Hypothalamus (tissue), 51 donors: ENCODE measurements at places on chromosomes 6 and 20.

DNA sequence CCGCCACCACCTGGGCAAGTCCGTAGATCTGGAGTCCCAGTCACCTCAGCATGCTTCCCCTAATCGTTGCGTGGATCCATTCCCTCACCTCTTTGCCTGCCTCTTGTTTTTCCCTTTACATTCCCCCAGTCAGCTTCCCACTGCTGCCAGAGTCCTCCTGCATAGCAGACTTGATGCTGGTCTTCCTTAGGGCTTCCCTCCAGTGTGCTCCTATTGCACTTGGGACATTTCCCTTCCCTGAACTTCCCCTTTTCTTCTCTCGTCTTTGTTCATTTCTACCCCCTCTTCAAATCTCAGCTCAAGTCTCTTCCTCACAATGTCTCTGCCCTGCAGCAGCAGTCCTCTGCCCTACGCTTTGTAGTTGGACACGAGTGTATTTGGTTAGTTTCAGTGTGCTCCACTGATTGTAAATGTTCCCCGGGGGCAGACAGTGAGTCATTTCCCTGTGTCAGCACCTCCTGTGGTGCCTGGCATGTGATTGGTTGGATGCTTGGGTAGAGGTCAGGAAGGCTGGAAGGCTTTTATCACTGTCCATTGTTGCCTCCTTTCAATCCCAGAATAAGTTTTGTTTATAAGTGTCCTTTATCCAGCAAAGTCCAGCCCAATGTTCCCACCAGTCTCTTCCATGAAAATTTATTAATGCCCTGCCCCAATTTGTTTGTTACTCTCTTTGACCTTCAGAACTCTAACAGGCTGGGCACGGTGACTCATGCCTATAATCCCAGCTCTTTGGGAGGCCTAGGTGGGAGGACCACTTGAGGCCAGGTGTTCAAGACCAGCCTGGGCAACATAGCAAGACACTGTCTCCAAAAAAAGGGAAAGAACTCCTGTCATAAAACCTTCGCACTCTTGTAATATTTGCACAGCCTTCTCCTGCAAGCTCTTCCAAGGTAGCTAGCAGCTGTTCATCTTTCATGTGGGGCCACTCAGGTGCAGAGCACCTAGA, 38.3 kb downstream of the FAM120B start:
- DNase-seq: no peak

- no peak for DNase-seq
These were observed 872.1 kb downstream of the PHF3 start for GRCh38 chr6:64507661-64508060.

- DNase-seq: no peak
These were observed 93.9 kb upstream of the CITED2 start for GRCh38 chr6:139468178-139468819.

GRCh38 chr20:62965363-62965771, 12.9 kb downstream of the SLC17A9 start:
- no peak for DNase-seq

DNA sequence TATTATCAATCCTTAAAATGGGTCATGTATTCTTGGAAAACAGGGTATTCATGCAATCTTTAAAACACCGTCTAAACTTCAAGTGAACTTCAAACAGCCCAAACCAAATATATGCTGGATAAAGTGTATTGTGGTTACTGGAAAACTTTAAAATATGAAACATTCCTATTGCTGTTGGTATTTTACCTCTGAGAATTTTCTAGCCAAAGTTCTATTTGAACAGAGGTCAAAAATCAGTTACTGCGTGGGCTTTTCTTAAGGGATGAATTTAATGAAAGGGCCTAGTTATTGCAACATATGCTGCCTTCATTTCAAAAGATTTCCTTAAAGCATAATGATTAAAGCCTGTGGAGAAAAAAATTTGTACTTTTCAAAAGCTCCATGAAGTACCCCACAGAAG, 436.0 kb downstream of the PLCB1 start:
- no peak for DNase-seq

DNA sequence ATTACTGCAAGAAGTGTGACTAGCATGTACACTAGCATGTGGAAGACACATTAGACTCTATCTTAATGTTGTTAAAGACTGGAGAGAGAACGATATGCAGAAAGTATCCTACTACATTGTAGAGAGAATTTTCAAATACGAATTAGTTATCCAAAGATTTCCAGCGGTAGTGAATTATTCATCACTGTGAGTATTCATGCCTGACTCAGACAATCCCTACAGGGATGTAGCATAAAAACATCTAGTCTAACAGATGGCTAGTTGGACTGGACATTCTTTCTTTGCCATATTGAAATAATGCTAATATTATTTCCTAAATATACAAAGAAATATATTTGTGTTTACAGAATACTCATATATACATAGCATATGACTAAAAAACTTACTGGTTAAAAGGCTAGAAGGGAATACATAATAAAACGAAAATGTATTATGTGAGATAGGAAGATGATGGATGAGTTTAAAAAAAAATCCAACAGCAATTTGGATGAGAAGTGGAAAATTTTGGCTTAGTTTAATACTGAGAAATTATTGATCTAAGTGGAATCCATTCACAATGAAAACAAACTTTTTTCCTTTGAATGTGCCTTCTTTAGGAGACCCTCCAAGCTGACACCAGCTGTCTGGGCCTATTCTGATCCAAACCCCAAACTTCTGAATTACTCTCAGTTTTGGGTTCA, 580.7 kb downstream of the RFPL4B start:
- no peak for DNase-seq

DNA sequence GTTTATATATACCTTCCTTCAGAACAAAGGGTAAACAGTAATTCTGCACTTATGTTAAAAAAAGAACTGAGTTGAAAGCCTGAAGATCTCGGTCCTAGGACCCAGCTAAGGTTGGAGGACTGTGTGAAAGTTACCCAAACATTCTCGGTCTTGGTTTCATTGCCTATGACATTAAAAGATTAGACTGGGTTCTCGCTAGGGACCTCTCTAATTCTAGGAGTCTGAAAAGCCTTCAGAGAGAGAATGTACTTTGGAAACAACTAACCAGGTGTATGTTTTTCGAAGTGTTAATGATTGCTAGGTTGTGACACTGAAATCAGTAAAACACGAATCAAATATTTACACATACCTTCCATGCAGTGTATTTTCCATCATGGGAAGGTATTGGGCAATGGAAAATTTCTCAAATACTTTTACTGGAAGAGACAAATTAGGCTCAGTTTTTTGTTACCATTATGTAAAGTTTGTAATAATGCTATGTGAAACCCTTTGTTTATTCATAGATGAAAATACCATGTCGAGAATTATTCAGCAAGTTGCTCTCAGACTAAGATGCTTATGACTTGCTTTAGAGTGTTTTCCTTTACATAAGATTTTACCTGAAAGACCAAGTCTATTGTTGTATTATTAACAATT, 113.7 kb upstream of the LOC128125822 start:
- no peak for DNase-seq
